ENCODE measurements at places on chromosomes 2 and 18. TPM values are rescaled to one million over a fixed set of nuclear protein-coding genes. Genes with fewer than 3 reads are reported as not detected.

VAPA gene
- total RNA-seq, result 256 TPM

IL18R1 gene
- total RNA-seq, result 8.3 TPM

DNMT3A gene
- 18.0 TPM for total RNA-seq

KCNK3 gene
- 0.89 TPM for total RNA-seq

APCDD1 gene
- 8.2 TPM for total RNA-seq

FBXO15 gene
- 0.73 TPM for total RNA-seq

CXCR1 gene
- total RNA-seq, result not detected

TGFA gene
- 2.8 TPM for total RNA-seq

TMEM37 gene
- not detected for total RNA-seq

RUFY4 gene
- total RNA-seq, result not detected

SOX11 gene
- 0.03 TPM for total RNA-seq

AOX1 gene
- 13.0 TPM for total RNA-seq

TWSG1 gene
- 148 TPM for total RNA-seq

EGR4 gene
- not detected for total RNA-seq

CACNB4 gene
- 10.8 TPM for total RNA-seq

MAP3K19 gene
- not detected for total RNA-seq

UNC80 gene
- not detected for total RNA-seq

UGT1A5 gene
- not detected for total RNA-seq
